EH (cell line): ENCODE measurements at places on chromosomes 16 and 17.

GRCh38 chr17:68399638-68400403, 57.5 kb downstream of the WIPI1 start:
- DNase-seq = peak; percentile 63

DNA sequence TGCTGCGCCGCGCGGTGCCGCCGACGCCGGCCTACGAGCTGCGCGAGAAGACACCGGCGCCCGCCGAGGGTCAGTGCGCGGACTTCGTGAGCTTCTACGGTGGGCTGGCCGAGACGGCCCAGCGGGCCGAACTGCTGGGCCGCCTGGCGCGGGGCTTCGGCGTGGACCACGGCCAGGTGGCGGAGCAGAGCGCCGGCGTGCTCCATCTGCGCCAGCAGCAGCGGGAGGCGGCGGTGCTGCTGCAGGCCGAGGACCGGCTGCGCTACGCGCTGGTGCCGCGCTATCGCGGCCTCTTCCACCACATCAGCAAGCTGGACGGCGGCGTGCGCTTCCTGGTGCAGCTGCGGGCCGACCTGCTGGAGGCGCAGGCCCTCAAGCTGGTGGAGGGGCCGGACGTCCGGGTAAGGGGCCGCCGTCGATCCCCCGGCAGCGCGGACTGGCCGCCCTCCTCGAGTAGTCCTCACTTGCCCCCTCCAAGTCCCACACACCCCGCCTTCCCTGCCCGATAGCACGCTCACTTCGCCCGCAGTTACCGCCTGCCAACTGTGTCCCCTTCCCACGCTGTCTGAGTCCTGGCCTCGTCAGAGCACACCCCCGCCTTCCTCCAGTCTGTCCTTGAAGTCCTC, 470 bp downstream of the MLYCD start:
- peak; percentile 67 for DNase-seq

GRCh38 chr17:64085650-64086005, 44.3 kb downstream of the ERN1 start:
- no peak for DNase-seq

DNA sequence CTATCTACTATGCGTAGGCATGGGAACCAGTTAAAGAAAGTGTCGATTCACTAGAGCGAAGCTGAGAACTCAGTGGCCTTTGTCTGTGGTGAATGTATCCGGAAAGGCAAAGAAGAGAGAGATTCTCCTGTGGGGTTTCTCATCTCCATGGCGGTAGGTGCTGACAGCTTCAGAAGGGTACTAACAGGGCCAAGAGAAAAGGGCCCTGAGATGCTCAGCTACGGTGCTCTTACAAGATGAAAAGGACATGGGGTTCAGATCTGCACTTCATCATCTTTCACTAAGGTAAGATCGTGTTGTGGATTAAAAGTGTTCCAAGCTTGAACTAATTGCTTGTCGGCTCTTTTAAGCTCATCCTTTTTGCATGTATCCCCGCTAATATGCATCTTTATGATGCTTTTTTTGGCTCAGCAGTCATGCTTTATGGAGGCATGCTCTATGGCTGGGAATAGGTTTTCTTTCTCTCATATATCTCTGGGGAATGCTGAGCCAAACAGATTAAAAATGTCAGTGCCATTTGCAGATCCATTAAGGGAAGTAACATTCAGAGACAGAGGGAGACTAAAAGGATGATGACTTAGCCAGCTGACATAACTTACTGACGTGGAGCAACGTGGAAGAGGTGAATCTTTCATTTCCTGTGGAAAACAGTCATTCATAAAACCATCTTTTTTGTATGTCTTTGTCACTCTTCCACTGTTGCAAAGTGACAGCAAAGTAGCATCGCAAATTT, 29.9 kb downstream of the KCNJ16 start:
- DNase-seq = no peak

GRCh38 chr16:87169509-87169995, 147.6 kb downstream of the C16orf95 start:
- peak; percentile 68 for DNase-seq

GRCh38 chr17:76040376-76040775, 13.3 kb upstream of the EVPL start:
- no peak for DNase-seq

DNA sequence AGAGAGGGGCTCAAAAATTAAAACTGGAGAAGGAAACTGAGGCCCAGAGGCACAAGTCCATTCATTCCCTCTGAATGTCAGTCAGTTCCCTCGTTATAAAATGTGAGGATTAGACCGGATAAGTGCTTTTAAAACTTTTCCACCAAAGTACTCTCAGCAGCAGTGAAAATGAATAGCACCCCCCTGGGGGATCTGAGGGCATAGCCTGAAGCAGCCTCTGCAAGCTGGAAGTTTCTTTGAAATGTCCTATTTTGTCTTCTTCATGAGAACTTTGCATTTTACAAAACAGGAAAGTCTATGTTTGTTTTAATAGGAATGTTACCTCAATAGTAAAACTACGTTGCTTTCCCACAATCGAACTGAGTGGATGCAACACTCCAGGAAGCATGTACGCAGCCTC, 273.0 kb downstream of the CEP112 start:
- DNase-seq = peak; percentile 14

- DNase-seq = no peak
Measured at GRCh38 chr16:68005786-68006286, 6.6 kb upstream of the DPEP2 start.

GRCh38 chr16:66801320-66802105, at the start of gene TERB1:
TSS of gene TERB1 (minus strand) at chr16:66801584. CDS start at chr16:66796798, 4,786 bp downstream.
- no peak for DNase-seq

DNA sequence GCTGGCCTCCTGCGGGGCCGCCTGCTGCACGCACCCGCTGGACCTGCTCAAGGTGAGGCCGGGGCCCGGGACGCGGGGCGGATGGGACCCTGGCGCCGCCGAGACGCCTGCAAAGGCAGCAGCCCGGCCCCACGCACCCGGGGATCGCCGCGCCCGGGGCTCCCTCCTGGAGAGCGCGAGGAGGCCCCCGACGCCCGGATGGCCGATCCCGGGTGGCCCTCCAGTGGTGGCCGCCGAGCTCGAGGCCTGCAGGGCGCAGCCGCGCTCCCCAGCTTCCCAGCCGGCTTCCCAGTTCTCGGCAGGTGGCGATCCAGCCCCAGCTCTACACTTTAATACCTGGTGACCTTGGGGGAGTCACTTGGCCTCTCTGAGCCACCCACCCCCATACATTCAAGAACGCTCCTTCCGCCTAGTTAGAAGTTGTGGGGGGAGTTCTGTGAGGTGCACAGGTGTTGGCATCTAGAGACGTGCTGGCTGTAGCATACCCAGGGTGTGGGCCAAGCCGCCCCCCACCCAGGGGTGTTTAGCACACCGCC, 452 bp downstream of the SLC25A10 start:
- peak; percentile 44 for DNase-seq

- DNase-seq = no peak
Measured at GRCh38 chr17:45243750-45244149, 18.1 kb downstream of the SPATA32 start.

DNA sequence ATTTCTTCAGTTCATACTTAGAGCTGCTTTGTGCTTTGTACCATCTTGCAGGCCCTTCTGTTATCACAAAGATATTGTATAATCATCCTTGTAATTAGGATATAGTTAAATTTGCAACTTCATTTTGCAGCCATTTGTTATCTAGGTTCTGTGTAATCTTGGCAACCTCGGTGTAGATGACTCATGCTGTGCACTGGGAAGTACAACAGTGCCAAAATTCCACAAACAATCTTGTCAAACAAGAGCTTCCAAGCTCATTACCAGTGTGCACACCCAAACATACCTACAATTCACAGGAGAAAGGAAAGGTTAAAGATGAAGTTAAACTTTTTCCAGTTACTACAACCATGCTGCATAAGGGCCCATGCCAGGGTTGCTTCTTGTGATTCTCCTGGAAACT, 1231.8 kb downstream of the CDH11 start:
- peak; percentile 10 for DNase-seq

- DNase-seq = peak; percentile 87
Measured at GRCh38 chr16:87202346-87202745, 114.8 kb downstream of the C16orf95 start.

DNA sequence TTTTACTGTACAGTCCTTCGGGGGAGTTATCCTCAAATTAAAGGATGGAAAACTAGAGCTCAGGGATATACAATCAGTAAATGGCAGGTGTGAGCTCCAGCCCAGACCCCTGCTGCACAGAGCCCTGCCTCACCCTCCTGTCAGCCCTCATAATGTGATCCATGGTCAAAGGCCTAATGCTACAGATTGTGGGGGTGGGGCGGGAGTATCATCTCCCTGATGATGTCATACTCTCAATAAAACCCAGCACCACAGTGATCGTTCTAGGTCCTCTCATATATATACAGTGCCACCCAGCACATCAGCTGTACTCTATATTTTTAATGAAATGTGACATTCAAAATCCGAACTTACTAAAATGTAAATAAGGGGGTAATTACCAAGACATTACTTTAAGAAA, 61.5 kb downstream of the SLC39A11 start:
- DNase-seq = no peak
